ENCODE measurements at places on chromosomes 16 and 17.

DNA sequence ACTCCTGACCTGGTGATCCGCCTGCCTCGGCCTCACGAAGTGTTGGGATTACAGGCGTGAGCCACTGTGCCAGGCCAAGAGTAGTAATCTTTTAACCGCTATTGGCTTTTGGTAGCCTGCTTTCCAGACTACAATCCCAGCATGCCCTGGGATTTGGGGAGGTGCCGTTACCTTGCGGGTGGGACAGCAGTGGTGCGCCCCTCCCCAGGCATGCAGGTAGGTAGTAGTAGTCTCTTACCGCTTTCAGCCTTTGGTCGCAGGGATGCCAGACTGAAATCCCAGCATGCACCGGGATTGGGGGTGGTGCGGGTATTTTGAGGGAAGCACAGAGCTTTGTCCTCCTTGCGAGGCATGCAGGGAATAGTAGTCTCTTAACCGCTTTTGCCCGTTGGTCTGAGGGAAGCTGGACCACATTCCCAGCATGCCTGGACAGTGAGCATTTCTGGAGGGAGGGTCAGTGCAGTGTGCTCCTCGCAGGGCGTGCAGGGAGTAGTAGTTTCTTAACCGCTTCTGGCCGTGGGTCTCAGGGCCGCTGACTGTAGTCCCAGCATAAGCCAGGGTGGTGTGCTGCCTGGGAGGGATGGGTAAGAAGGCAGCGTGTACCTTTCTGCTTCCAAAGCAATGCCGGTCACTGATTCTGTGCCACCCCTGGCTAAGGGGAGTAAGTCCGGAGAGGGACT lies 1686.8 kb downstream of the TP53TG3F start:
- no peak for DNase-seq

GRCh38 chr17:50129728-50130558 lies at the start of gene SAMD14:
Gene SAMD14, minus strand, starts transcription at chr17:50130160. Its CDS starts 5,201 bp downstream, at chr17:50124959.
- peak; percentile 58 for DNase-seq

- no peak for DNase-seq
These were observed 144.4 kb downstream of the CCT6B start for GRCh38 chr17:34816848-34817247.

- no peak for DNase-seq
These were observed 19.2 kb downstream of the RBFOX3 start for GRCh38 chr17:79591695-79592094.

GRCh38 chr16:46908540-46909372 lies 24.6 kb downstream of the GPT2 start:
- peak; percentile 72 for DNase-seq

DNA sequence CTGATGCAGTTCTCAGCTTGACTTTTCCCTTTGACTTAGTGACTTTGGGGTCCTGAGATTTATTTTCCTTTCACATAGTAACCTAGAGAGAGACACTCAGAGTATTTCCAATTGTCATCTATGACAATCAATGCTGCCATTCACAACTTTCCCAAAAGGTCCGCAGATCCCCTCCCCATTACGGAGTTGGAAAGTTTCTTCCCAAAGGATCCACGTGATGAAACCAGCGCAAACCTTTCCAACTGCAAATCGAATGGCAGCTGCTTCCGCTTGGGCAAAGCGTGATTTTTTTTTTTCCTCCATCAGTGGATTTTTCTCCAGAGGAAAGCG lies 538 bp upstream of the FCSK start:
- no peak for DNase-seq

DNA sequence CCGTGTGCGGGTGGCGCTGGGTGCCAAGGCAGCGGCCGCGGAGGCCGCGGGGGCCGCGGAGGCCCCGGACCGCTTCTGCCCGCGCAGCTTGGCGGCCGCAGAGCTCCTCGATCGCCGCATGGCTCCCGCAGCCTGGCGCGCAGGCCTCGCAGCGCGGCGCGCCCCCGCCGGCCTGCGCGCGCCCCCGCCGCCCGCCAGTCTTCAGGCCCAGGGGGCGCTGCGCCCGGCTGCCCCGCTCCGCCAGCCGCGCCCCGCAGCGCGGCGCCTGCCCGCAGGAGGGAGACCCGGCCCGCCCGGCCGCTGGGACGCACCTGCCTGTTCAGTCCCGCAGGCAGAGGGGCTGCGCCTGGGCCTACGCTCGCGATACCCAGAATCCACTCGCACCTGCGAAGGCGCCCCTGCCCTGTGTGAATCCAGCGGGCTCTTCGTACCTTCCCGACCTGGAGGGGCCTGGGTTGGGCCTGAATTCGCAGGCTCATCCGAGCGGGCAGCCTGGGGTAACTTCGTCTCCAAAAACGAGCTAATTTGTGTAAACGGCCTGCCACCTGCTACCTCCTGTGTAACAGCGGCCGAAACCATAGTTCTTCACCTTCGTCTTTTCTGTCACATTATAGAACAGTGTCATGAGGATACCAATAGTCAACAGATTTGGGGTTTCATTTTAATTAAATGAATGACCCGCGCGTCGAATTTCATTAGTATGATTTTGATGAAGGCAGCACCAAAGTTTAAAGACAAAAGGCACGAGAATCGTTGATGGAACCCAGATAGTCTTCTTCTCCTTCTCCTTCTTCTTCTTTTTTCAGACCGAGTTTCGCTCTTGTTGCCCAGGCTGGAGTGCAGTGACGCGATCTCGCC lies at the start of gene CENPV:
Gene CENPV, minus strand, starts transcription at position 153 of the 858 bp plus-strand sequence. Its CDS starts 33 bp downstream, at position 120.
- DNase-seq, result peak; percentile 62

DNA sequence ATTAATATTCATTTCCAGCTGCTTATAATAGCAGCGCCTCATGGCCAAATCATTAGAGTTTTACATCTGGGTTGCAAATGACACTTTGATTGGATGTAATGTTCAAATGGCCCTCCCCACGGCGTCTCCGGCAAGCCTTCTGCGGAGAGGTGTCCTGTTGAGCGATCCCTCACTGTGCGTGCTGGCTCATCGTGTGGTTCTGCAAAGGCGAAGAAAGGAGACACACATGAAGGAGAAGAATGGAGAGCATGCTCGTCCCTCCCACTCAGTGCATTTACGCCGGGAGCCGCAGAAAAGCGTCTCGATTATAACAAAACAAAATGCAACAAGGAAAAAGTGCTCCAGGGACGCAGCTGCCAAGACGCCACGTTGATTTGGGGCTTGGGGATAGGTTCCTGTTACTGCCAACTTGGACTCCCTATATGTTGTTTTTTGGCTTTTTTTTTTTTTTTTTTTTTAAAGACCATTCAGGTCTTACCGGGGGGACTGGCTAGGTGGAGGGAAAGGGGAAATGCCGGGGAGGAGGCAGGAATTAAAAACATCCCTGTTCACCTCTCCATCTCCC lies 117.6 kb downstream of the C16orf78 start:
- DNase-seq, result no peak

DNA sequence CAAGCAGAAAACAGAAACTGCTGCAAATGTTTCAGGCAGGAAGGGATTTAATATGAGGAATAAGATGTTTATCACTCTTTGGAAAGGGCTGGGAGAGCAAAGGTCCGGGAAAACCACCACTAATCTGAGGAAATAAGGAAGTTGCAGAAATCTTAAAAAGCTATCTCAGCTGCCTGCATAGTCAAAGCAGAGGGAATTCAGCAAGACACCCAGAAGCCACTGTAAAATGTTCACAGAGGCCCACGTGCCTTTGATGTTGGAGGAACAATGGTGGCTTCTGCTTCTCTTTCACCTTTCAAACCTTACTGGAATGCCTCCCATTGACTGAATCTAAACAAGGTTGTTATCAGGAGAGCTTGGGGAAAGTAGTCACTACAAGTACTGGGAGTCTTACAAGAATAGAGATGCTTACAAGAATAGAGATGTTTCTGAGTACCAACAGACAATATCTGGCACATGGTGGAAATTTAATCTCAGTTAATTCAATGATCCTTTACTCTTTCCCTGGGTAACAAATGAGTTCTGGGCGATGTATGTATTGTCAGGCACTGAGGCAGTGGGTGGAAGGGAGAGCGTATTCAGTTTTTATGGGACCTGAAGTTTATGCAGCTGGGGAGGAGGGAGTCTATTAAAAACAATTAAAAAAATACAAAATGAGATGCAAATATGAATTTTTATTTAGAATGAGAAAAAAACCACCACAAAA lies 56.1 kb upstream of the MED13 start:
- DNase-seq, result no peak

All from activated naive CD4-positive, alpha-beta T cell treated with anti-CD3 and anti-CD28 coated beads for 36 hours (primary cell).